ENCODE measurements at places on chromosomes 7 and 10.

GRCh38 chr10:100750291-100751210, 5.2 kb downstream of the PAX2 start:
- no peak for DNase-seq

- no peak for DNase-seq
Observed at GRCh38 chr7:151436446-151437158, 3.3 kb downstream of the CRYGN start.

GRCh38 chr7:74092321-74092963, 8.8 kb downstream of the LIMK1 start:
- no peak for DNase-seq

DNA sequence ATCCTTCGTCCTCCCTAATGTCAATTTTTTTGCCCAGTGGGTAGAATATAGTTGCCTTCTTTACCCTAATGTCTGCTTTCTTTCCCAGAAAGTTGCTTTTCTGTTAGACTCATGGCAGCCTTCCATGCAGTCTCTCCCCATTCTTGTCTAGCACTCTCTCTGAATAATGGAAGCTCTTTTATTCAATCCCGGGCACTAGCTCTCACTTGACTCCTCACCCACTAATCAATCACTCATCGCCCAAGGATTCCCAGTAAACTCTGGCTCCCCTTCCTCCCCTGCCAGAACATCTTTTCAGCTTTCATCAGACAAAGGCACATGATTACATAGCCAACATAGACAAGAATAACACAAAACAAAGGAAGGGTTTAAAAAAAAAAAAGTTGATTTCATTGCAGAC, 100.2 kb upstream of the RELN start:
- no peak for DNase-seq

Measured in common myeloid progenitor, CD34-positive (primary cell).